Stimulated activated CD4-positive, alpha-beta T cell treated with anti-CD3 and anti-CD28 coated beads, TNF-alpha, amount 100 ng/mL, for 24 hours (primary cell): ENCODE measurements at places on chromosomes 3 and 15.
A peak's percentile ranks its signal among the peaks of the same experiment; 100 is the strongest.

GRCh38 chr3:48915296-48915695 is 3.3 kb upstream of the ARIH2 start:
- DNase-seq: no peak

- no peak for DNase-seq
These were observed 153.5 kb upstream of the GOLIM4 start for GRCh38 chr3:168249205-168249549.

DNA sequence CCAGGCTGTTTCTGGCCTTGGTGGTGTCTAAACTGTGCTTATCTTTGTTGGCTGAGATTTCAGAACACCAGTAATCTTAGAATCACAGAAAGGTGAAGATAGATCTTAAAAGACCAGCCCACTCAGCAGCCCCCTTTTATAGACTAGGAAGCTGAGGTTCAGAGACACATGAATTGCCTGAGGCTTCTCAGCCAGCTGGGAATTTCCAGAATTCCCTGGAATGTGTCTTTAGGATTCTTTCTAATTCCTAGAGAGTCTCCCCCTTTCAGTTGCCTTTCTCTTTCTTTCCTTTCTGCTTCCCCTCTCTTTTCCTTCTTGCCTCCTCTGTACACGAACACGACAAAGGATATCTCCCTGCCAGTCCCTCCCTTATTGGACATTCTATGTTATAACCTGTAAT is 19.5 kb downstream of the ANKUB1 start:
- no peak for DNase-seq

DNA sequence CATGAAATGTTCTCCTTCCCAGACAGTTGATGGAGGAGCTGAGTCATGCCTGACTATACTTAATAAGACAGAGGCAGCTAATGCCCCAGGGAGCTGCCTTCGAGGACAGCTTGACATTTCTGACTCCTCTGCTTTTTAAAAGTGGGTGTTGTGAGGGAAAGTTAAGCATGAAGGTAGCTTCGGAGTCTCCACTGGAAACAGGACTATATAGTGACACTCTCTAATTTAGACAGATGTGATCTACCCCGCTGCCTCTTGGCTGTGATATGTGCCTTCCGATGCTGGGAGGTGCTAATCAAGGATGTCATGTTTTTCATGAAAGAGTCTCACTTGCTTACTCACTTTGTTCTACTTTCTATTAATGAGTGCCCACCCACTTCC is 72.7 kb downstream of the IL1RAP start:
- DNase-seq: peak; percentile 37

DNA sequence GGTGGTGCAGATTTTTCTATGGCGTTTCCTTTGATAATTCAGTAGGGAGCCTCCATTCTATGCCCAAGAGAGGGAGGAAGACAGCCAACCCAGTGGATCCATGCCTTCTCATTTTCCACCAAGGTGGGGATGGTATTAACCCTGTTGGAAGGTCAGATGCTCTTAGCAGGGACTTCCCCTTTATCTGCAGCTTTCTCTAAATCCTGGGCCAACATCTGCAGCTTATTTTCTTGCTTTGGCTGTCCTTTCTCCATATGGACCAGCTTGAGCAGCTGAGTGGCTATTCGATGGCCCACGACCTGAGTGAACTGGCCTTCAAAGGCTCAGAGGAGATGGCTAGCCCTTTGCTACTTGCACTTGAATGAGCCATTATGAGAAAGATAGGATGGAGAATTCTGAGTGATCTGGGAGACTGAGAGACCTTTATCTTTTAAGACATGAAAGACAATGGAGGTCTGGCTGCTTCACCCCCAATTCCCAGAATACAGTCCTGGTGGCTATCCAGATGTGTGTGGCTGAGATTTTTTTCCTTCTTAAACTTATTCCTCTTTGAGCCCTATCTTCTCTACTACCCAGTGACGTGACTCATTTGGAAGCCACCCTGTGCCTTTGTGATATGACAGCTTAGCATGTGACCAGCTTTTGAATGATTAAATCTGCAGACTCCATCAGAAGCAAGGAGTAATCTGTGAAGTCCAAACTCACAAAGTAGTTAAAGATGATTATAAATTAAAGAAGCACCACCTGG is 39.6 kb upstream of the TRAK1 start:
- no peak for DNase-seq

DNA sequence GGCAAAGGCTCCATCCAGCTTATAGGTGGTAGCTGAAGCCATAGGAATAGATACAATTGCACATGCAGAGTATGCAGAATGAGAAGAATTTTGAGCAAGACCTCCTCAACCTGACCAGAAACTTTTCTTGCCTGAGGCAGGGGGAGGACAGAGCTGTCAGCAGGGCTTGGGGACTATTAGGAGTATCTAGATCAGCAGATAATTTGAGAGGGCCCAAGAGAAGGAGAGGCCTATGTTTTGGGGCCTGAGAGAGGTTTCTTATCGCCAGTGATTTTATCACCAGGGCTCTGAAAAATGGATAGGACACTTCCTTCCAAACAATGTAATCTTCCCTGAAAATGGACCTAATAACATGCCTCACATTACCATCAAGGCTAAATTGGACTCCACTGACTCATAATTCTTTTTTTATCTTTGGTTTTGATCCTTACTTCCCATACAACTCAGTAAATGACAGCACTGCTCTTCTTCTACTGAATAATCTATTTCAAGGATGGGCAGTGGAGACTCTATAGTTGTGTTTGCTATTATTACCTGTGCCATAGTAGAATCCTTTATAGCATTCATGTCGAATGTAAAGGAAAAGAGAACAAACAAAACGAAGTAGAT is 15.8 kb upstream of the RAMAC start:
- DNase-seq: no peak

DNA sequence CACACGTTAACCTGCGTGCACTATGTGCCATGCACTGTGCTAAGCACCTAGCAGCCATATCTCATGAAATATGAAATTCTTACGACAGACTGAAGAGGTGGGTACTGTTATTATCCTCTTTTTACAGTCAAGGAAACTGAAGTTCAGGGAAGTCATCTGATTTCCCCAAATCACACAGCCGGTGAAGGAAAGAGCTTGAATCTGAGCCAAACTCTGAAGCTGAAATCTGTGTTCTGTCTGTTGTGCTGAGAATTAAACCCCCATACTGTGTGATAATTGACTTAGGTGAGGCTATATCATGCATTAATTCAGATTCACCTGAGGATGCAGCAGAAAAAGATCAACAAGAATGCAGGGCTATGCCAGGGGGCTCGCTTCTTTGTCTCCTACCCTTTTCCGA is 475 bp downstream of the FAM107A start:
- no peak for DNase-seq

- DNase-seq: no peak
These were observed 589.4 kb downstream of the NLGN1 start for GRCh38 chr3:173986861-173987410.

DNA sequence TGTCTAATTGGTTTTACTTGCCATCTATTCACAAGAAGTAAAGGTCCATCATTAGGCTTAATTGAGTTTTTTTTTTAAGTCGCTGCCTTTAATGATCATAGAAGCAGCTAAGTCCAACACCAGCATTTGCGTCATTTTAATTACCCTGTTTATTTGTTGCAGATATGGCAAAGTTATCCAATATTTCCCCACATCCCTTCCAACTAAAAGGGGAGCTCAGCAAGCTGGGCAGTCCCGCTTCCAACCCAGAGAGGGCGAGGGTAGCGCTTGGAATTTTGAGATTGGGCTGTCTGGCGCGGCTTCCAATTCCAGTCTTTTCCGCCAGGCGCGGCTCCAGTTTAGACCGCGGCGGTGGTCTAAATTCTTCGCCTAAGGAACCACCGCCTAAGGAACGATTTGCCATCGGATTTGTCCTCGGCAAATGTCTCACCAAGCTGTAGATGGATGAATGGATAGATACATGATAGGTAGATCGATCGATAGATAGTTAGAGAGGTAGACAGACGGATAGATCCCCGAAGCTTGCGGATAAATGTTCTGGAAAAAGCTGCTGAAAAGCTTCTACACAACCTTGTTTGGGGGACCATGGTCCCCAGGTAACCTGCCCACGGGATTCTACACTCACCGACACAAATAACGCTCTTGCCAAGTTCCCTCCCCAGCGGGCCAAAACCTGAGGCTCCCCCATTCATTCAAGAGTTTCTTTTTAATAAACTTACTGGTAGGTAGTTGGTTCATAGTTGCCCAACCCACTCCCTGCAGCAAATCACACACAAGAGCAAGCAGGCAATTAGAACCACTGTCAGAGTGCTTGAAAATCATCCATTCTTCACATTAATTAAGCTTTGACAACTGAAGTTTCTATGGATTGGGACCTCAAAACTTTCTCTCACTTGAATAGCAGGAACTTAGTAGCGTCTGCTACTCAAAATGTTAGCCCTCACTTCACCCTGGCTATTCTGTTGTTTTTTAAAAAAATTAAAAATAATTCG is 49.1 kb downstream of the ZIC4 start:
- no peak for DNase-seq

GRCh38 chr3:46981932-46982471 is 2.5 kb downstream of the NBEAL2 start:
- no peak for DNase-seq

GRCh38 chr3:19945534-19945933 is 1.4 kb upstream of the RAB5A start:
- no peak for DNase-seq

- no peak for DNase-seq
These were observed 110.7 kb upstream of the EPHA3 start for GRCh38 chr3:88996691-88997090.

DNA sequence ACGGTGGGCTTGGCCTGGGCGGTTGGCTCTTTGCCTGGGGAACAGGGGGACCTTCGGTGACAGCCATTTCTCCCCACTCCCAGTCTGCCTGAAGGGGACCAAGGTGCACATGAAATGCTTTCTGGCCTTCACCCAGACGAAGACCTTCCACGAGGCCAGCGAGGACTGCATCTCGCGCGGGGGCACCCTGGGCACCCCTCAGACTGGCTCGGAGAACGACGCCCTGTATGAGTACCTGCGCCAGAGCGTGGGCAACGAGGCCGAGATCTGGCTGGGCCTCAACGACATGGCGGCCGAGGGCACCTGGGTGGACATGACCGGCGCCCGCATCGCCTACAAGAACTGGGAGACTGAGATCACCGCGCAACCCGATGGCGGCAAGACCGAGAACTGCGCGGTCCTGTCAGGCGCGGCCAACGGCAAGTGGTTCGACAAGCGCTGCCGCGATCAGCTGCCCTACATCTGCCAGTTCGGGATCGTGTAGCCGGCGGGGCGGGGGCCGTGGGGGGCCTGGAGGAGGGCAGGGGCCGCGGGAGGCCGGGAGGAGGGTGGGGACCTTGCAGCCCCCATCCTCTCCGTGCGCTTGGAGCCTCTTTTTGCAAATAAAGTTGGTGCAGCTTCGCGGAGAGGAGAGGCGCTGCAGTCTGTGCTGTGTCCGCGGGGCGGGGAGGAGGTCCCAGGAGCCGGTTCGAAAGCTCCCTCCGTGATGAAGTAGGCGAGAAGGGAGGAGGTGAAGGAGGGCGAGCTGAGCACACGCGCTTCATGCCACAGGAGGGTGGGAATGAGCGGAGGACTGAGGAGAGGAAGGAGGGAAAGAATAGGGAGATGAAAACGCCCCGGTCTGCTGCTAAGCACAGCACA is 9.6 kb downstream of the CLEC3B start:
- peak; percentile 6 for DNase-seq

- DNase-seq: no peak
These were observed 4.2 kb downstream of the SLC25A20 start for GRCh38 chr3:48894516-48894915.

GRCh38 chr3:72993391-72993790 is 3.2 kb upstream of the PPP4R2 start:
- DNase-seq: no peak

DNA sequence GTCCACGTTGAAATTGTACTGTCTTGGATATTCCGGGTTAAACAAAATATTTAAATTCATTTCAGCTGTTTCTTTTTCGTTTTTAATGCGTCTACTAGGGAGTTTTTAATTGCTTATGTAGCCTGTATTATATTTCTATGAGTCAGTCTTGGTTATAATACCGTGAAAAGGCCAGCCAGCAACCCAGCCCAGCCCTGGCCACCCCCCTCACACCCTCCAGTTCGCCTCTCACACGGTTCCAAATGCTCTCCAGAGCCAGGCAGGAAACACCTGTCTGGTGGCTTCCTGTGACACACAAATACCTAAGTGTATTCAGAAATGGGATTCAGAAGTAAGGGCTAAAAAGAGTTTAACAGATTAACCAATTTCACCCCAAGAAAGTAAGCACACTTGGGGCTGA is 4.4 kb downstream of the SH3BP5 start:
- no peak for DNase-seq

DNA sequence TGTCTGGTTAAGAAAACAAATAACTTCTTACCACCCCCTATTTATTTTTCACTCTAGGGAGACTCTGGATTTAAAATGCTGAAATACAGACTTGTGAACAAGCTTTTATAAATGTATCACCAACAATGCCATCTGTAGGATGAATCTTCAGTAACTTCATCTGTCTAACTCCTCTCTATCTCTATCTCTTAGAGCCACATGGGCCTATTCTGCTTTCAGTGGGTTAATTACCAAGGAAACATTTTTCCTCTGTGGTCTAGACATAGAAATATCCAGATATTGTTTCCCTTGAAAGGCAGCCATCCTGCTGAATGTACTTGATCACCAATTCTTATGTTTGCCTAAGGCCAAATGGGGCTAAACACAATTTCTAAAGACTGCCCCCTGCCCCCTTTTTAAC is 167.6 kb upstream of the COL8A1 start:
- DNase-seq: no peak
